ENCODE measurements at places on chromosomes 2 and 18. TPM values are rescaled to one million over a fixed set of nuclear protein-coding genes. Genes with fewer than 3 reads are reported as not detected.

The VWA3B gene
- 3.5 TPM for polyA plus RNA-seq

The NXPH2 gene
- polyA plus RNA-seq: not detected

The TBR1 gene
- polyA plus RNA-seq: 0.02 TPM

The UGT1A4 gene
- polyA plus RNA-seq: 0.02 TPM

The NFU1 gene
- polyA plus RNA-seq: 49.0 TPM

The ZAP70 gene
- polyA plus RNA-seq: 8.3 TPM

The AFF3 gene
- polyA plus RNA-seq: 5.0 TPM

The DARS1 gene
- polyA plus RNA-seq: 50.9 TPM

The TMEM17 gene
- polyA plus RNA-seq: 2.1 TPM

The ADGRF3 gene
- polyA plus RNA-seq: 3.9 TPM

Data from lung (tissue), 17 donors.